ENCODE measurements at places on chromosomes 1 and 21.

DNA sequence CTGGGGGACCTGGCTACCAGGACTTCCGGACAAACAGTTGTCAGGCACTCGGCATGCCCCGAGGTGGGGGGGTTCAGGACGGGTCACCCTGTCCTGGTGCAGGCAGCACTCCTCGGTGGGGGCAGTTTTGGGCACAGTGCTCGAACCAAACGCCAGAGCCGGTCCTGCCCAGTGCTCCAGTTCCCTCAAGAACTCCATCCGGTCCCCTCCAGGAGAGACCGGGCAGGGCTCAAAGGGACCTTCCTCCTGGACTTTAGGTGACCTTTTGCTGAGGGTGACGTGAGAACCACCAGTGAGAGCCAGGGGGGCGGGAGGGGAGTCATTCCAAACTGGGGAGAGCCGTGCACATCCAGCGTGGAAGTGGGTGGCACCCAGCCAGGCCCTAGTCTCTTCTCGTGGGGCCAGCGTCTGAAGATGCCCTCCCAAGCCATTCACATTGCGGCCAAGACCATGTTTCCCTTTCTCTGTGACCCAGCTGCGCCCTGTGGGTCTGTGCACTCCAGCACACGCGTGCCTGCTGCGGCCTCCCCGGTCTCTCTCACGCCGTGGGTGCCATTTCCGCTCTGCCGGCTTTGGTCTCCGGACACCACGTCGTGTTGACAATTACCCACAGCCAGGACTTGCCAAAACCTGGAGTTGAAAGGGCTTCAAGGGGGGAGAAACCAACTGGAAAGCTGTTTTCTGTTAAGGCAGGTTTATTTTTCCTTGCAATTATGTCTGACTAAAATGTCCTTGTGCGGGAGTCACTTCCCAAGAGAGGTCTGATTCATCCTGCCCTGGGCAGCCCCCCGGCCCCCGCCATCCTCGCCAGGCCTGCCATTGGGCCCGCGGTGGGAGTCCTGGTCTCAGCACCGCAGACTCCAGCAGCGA, 178.8 kb upstream of the ARHGEF16 start:
- no peak for DNase-seq

DNA sequence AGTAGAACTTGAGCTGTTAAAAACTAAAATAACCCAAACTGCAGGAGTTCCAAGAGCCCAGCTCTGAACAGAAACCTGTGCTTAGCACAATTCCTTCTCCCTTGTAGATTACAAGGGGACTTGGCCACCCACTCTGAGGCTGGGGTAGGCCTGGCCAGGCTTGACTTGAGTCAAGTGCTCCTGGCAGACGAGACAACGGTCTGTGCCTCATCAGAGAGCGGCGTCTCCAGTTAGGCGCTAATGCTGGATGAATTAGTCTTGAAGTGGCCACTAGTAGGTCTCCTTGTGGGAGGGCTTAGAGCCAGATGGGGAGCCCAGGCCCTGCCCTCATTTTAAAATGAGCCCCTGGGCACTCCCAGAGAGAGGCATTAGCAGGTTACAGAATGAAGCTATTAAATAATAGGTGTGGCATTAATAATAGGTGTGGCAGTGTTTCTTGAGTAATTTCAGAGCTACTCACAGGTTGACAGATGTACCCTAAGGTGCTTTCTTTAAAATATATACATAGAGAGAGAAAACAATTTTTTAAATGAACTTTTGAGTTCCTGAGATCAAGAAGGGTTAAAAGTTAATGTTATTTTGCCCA, 1.1 kb downstream of the EEIG2 start:
- DNase-seq, result peak; percentile 70

DNA sequence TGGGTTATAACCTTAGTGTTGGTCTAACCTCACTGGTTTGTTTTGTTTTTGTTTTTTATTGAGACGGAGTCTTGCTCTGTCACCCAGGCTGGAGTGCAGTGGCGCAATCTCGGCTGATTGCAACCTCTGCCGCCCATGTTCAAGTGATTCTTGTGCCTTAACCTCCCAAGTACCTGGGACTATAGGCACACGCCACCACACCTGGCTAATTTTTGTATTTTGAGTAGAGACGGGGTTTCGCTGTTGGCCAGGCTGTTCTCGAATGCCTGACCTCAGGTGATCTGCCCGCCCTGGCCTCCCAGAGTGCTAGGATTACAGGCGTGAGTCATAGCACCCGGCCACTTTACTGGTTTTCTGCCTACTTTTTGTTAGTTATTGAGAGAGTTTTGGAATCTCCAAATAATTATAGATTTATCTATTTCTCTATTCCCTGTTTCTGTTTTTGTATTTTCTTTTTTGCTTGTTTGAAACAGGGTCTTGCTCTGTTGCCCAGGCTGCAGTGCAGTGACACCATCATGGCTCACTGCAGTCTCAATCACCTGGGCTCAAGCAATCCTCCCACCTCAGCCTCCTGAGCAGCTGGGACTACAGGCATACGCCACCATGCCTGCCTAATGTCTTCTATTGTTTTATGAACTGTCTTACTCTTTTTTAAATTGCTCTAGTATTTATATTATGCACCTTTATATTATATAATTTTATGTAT, 21.4 kb downstream of the SMG7 start:
- DNase-seq, result peak; percentile 25

- peak; percentile 61 for DNase-seq
These were observed 29.5 kb downstream of the LDLRAP1 start for GRCh38 chr1:25572708-25573590.

DNA sequence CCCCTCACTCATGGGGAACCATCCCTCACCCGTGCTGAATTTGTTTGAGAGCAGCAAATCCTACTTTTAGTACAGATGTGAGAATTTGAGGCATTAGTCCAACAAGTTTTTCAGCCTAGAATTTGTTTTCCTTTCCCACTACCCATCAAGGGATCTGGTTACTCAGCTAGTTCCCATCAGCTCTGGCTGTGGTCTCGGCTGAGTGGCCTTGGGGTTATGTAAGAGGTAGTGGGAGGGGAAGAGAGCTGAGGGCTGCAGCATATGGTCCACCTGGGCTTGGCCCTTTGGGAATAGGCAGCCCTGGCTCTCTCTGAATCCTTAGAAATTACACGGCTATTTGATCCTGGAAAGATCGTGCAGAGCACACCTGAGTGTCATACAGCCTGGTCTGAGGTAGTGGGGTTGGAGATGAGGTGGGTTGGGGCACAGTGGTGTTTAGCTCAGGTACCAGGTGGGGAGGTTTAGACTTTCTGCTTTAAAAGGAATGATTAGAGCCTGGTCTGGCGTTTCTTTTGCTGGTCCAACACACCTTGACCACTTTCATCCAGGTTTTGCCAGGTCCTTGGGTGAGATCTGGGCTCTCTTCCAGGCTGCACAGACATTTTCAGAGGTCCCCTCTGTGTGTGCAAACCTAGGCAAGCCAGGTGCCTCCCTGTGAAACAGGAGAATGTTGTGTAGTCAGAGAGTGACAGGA, 4.2 kb downstream of the GSTM4 start:
- DNase-seq, result no peak

DNA sequence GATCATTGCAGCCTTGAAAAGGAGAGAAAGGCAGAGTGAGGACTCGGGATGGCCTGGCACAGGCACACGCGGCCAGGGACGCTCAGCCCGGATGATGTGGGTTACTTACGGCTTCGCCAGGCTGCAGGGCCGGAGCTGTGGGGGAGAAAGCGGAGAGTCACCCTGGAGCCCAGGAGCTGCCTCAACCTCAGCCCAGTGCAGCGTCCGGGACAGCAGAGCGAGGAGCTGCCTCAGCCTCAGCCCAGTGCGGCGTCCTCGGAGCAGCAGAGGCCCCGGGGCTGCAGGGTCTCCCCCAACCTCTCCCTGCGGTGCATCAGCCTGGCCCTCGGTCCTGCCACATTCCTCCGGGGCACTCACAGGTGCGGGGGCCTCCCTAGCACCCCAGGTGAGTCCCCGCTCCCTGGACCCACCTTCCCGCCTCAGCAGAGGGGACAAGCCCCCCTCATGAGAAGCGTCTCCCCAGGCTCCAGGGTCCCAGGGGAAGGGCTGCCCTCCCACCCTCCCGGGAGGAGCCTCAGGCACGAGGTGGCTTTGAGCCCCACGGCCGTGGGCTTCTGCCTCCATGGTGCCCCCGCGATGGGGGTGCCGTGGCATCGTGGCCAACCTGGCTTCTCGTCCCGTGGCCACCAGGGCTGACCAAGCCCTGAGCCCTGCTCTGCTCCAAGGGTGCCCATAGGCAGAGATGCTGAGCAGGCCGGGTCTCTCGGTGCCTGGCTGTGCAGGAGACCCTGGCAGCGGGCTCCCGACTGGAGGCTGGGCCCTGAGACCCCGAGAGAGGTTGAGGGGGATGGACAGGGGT, 10.5 kb upstream of the RNF223 start:
- no peak for DNase-seq

DNA sequence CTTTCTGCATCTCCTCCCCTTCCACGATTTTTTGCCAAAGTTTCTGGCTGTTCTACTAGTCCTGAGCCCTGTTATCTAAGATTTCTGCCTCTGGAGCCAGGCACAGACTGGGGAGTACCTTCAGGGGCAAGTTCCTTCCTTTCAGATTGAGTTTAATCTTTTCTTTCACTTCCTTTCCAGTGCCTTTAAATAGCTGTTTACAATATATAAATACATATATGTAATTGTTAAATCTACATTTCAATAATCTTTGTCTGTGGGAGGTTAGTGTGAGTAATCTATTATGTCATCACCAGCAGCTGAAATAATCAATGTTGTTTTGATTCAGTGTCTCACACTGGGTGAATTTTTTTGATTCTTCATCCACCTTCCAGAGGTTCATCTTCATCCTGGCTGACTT, 31.8 kb downstream of the DIPK1A start:
- DNase-seq, result peak; percentile 31

DNA sequence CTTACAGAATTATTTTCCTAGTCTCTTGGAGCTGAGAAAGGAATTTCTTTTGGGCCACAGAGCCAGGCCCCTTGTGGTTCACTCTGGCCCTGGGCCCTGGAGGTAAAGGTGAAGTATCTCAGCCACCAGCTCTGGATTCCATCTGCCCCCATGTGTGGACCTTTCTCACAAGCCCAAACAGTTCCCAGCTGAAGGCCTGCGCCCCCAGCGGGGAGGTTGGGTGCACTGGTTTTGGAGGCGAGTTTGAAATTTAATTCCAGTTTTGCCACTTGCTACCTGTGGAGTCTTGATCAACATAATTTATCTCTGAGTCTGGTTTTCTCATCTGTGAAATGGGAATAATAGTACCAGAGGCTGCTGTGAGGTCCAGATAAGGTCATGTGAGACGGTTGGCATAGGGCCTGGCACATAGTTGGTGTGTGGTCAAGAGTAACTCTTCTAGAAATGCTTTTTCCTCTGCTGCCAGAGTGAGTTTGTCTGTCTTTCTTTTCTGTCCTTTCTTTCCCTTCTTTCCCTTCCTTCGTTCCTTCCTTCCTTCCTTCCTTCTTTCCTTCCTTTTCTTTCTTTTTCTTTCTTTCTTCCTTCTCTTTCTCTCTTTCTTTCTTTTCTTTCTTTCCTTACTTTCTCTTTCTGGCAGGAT, 6.1 kb downstream of the AGTRAP start:
- no peak for DNase-seq

DNA sequence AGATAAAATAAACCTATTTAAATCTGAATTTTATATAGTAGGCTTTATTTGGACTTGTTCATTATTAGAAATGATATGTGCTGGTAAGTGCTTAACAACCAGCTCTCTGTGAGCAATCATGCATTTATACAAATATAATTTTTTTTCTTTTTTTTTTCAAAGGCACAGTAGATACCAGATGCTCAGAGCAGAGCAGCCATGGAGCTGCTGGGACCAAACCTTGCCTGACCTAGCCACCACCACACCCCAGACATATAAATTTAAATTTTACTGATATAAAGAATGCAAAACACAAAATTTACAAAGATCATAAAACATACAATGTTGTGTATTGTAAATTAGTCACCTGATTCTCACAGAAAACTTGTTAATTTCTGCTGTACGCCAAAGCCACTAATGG, 290.6 kb downstream of the SDCCAG8 start:
- no peak for DNase-seq

DNA sequence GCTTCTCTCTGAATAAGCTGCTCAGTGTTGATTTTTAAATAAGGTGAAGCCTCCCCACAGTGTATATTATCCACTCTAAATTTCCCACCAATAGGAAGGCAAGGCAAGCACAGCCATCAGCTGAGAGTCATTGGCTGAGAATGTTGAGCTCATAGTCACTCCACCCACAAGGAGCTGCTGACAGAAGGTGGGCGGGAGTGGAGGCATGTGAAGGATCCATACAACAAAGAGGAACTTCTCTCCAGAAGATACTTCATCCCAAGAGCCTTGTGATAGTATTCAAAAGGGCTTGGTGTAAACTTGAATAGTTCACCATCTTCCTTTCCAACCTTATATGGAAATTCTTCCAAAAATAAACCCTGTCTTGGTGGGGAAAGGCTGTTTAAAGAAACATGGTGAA, 42.8 kb downstream of the SAMD13 start:
- DNase-seq, result peak; percentile 27

GRCh38 chr1:88060750-88061491, 623.2 kb upstream of the PKN2 start:
- DNase-seq, result no peak

GRCh38 chr1:61079898-61080336, 2.4 kb upstream of the NFIA start:
- peak; percentile 86 for DNase-seq

DNA sequence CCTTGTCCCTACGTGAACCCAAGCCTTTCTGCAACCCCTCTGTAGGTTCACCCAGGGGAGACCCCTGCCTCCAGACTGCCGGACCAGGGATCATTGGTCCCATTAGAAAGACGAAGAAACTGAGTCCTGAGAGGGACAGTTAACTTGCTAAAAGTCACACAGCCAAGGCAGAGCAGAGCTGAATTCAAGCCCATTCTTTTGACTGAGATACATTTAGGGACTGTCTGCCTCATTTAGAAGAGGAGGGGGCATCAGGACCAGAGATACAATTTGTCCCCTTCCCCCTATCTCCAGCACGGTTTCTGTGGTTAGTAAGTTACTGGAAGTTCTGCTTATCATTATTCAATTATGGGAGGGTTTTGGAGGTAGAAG, 19.1 kb downstream of the KCNQ4 start:
- no peak for DNase-seq

DNA sequence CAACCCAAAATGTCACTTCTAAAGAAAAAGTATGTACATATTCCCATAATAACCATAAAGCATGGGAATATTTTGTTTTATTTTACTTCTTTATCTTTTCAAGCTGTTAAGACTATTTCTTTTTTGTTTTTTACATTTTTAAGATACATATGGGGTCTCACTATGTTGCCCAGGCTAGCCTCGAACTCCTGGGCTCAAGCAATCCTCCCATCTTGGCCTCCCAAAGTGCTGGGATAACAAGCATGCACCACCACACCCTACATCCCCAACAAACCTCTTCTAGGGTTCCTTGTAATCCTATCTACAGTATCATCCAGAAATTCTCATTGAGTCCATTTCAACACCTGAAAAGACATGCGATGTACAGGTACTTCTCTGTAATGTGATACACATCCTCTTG, 87.5 kb downstream of the TM2D1 start:
- DNase-seq, result no peak

- peak; percentile 59 for DNase-seq
These were observed 1.7 kb upstream of the SGIP1 start for GRCh38 chr1:66532214-66532613.

DNA sequence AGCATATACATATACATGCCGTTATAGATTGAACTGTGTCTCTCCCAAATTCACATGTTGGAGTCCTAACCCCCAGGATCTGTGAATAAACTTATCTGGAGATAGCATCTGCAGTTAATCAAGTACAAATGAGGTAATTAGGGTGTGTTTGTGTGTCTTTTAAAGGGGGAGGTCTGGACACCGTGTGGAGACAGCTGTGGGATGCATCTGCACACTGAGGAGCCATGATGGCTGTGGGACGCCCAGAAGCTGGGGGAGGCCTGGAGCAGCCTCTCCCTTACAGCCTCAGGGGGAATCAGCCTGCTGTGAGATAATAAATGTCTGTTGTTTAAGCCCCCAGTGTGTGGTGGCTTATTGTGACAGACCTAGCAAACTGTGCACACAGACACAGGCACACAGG, 51.8 kb upstream of the COL18A1 start:
- no peak for DNase-seq

Measured in cardiac fibroblast (primary cell).